Foreskin keratinocyte (primary cell): ENCODE measurements at places on chromosomes 4 and X.

GRCh38 chr4:134529629-134530028 is 328.0 kb upstream of the PABPC4L start:
- DNase-seq, result no peak

DNA sequence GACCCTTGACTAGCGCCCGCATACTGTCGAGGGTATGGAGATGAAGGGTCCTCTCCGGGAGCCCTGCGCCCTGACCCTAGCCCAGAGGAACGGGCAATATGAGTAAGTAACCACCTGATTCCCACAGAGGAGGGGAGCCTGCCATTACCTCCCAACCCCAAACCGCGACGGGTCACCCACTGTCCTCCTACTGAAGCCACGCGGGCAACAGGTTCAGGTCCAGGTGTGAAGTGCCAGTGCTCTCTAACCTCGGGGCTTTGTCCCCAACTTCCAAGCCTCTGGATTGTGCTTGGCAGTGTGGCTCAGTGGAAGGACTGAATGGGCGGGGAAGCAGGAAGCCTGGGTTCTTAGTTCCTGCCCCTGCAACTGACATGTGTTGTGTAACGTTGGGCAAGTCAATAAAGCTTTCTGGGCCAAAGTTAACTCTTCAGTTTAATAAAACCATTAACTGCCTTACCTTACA is 694 bp downstream of the OCRL start:
- DNase-seq, result no peak

DNA sequence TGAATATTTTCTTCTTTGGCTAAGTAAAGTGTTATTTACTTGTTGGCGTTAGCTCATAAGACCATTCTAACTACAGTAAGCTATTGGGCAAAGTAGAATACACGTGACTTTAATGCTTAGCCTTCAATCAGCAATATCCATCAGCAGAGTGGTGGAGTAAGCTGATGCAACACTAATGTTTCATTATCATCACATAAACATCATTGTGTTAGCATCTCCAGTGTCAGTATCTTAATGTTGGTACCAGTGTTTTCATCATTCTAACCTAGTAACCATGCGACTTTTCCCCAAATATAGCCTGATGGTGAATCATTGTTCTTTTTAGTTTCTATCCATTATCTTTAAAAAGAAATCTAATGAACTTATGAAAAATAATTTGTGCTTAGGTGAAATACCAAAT is 48.5 kb downstream of the APOOL start:
- peak; percentile 10 for DNase-seq

- peak; percentile 29 for DNase-seq
Observed at GRCh38 chr4:174663216-174663615, 140.9 kb upstream of the HPGD start.

DNA sequence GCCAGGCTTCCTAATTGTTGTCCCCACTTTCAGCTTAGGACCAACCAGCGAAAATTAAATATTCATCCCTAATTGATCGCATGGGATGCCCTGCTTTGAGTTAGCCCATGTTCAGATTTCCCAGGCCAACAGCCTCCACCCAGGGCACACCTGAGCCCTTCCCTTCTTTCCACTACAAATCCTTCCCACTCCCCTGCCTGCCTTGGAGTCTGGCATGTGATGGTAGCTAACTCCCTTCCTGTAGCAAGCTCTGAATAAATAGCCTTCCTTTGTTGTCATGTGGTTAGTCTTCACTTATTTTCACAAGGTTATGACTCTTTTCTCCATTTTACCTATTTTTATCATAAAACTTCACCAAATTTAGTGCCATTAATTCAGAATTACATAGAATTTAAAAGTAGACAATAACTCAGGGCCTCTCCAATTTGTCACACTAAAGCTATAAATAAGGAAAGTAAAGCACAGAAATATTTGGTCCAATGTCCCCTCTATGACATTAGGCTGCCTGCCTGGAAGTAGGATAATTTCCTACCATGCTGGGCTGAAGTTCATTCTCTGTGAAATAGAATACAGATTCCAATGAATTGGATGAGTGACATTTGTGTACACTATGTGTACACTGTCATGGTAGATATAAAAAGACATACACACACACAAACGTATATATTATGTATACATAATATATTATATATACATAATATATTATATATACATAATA is 166.4 kb upstream of the CPEB2 start:
- DNase-seq, result no peak

- DNase-seq, result peak; percentile 70
Observed at GRCh38 chr4:174260099-174260498, 23.4 kb downstream of the FBXO8 start.

DNA sequence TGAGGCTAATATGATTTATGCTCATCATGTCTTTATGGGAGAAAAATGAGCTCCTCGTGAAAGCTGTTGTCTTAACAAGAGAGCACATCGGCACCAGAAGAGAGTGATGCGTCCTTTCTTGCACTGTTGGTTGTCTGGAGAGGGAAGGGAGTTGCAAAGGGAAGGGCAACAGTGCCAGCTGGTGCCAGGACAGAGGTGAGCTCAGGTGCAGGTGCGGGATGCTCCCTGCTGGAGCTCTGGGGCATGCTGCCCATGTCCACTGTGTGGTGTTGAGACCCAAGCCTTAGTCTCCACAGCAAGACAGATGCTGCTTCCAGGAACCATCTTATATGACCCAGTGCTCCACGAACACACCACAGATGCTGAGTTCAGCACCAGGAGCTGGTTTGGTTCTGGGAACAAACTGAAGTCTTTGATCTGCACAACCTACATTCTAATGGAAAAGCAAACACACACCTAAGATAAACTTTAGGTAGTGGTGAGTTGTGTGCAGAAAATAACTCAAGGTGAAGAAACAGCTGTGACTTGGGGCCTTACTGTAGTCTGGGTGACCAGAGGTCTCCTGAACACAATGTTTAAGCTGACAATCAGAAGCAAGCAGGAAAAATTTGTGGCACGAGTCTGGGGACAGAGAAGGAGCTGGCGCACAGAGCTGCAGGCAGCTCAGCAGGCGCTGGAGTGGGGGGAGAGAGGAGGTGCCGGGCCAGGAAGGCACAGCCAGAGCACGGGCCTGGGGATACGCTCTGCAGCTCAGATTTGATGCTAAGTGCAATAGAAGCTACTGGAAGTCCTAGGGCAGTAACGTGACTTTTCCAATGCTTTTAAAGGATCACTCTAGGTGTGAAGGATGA is 73.2 kb downstream of the HAUS3 start:
- DNase-seq, result no peak

DNA sequence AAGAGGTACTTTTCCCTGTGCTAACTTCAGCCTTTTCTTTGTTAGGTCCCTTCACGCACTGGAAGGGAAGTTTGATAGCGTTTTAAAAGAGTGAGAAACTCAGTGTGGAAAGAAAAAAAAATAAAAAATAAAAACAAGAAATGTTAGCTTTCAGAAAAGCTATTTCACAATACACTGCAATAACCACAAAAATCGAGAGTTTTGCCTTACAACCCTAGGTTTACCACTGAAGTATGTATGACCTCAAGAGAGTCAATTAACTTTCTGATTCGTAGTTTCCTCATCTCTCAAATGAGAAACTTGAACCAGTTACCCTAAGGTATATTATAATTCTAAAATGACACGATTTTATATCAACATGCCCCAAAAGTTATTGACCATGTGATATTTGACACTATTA is 93.9 kb upstream of the JADE1 start:
- no peak for DNase-seq

DNA sequence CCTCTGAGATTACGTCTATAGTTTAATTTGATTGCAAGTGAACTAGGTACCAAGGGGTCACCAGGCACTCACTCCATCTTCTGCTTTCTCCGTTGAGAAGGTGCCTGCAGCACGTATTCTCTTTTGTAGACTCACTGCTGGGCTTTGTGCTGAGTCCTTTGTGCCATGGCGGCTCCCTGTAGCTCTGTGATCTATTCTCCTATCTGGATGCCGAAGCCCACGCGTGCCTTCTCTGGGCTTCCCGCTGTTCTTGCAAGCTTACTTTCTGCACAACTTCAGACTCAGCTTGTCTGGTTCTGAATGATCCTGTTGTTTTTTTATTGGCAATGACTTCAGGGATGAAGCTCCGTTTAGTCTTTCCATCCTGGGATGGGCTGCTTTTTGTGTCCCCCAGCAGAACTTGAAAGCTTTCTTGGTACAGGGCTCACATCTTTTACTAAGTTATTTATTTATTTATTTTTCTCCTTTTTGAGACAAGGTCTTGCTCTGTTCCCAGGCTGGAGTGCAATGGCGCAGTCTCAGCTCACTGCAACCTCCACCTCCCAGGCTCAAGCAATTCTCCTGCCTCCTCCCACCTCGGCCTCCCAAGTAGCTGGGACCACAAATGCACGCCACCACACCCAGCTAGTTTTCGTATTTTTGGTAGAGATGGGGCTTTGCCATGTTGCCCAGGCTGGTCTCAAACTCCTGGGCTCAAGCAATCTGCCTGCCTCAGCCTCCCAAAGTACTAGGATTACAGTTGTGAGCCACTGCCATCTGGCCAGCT is 100.9 kb upstream of the NKX1-1 start:
- no peak for DNase-seq

DNA sequence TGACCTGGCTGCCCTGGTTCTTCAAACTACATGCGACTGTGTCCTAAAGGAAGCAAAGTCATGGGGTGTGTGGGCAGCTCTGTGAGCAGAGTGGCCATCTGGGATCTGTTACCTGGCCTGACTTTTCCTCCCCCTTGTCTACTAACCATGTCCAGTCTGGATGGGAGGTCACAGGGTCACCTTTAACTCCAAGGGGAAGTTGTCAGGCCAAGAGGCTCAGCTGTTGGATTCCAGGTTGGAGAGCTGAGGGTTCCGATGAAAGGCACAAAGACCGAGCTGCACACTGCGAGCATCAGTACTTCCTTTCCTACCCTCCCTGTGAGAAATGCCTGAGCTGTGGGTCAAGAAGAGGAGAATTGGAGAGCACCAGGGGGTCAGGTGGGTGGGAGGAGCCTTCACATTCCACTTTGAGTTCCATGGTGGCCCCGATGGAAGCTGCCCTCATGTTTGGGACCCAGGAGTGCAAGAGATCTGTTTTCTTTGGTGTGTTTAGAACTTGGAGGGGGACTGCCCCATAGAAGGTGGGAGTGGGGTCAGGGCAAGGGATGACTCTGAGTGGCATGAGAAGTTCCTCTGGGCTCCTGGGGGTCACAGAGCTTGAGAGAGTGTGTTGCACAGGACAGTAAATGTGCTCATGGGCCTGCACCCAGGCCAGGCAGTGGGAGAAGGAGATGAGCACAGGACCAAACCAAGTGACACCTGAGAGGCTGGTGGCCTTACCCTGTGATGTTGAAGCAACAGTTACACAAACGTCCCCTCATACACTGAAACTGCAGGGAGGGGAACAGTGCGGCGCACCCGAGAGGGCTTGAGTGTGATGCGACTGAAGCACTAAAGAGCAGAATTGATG is 36.2 kb downstream of the RGS12 start:
- DNase-seq, result no peak
